ENCODE measurements at places on chromosomes 5 and 9.

- no peak for DNase-seq
Observed at GRCh38 chr5:76859591-76860247, 9.9 kb downstream of the S100Z start.

GRCh38 chr5:124651663-124652513 is 94.6 kb downstream of the ZNF608 start:
- peak; percentile 88 for DNase-seq

- peak; percentile 90 for DNase-seq
Observed at GRCh38 chr5:177494346-177495195, 2.8 kb downstream of the PDLIM7 start.

- peak; percentile 5 for DNase-seq
Observed at GRCh38 chr5:10825897-10826644, 65.0 kb upstream of the DAP start.

- no peak for DNase-seq
Observed at GRCh38 chr5:59430066-59430685, 463.4 kb downstream of the PDE4D start.

DNA sequence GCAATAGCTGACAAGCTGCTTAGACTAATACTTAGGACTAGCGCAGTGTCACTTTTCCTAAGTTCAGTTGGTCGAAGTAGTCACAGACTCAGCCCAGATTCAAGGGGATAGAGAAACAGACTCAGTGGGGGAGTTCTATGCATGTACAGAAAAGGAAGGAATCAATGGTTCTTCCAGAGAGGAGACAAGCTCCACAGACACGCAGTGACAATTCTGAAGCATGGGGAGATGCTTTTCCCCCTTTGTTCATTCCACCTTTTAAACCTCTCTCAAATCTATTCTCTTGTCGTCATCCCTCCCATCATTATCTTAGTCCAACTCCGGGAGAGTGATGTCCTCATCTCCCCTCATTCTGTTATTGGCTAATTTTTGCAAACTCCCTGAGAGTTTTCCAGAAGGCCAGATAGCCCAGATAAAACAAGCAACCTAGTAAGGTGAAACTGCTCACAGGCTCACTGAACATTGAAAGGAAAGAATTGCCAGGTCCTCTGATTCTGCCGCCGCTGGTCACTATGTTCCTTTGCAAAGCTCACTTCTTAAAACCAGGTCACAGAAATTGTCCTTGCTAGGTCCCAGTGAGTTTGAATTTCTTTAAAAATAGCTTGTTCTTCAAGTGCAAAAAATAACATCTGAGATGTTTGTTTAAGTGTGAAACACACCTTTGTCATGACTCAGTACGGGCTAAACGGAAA is 13.4 kb upstream of the STRBP start:
- DNase-seq: no peak

DNA sequence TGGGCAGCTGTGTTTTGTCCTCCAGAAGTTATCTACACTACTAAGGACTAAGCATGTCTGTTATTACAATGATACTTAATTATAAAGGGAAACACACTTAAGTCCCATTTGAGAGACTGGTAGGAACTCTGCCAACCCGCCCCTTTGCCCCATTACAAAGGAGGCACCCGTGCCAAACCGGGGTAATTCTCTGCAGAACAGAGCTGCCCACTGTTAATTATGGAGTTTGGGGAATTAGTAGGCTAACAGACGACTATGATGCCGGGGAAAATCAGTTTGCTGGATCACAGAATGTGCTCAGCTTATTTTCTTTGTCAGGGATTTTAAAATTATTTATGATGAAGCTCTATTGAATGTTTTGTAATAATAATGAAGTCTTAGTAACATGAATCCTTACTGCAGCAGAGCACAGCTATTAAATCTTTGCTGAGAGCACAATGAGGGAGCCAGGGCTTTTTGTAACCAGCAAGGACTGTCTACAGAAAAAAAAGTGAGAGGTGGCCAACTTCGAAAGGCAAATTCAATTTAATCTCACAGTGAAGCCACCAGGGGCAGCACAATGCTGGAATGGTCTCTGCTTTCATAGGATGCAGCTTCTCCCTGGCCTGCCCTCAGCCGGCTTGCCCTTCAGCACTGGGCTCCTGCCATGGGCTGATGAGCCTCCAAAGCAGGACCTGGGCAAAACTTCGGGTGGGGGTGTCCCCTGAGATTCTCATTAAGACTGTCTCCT is 134.5 kb downstream of the GNAQ start:
- DNase-seq: peak; percentile 20

DNA sequence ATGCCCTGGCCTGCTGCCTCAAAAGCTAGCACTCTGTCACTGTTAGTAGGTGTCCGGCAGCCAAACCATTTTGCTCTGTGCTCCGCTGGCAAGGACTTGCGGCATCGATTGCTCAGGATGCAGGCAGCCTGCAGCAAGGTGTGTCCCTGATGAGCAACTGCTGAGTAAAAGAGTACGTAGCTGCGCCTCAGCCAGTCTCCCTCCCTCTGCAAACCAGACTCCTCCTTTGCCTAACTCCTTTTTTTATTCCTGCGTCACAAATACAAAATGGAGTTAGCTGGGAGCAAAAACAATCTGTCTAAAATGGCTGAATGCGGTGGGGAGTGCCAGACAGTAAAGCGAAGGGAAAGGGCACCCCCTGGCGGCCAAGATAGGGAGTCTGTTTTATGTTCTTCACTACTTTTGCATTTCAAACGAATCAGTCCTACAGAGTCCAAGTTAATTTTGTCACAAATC is 61.1 kb downstream of the DIAPH1 start:
- DNase-seq: peak; percentile 92

DNA sequence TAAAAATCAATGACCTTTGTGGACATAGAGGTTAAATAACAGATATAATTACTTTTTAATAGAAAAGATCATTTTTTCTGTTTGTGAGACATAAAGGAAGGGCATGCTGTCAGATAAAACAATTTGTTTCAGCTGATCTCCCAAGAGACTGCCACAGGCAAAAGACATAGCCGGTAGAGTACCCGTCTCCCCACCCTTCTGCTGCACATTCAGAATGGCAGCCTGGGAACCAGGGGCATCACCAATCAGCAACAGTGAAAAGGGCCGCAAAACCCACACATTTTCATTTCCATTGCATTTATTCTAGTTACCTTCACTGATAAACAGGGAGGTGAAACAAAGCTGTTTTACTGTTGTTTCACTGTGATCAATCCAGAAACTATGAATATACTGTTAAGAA is 357.7 kb downstream of the ARRDC3 start:
- no peak for DNase-seq

- no peak for DNase-seq
Observed at GRCh38 chr9:5624655-5625054, 4.3 kb upstream of the RIC1 start.

- DNase-seq: no peak
Observed at GRCh38 chr5:56269216-56269927, 36.2 kb upstream of the ANKRD55 start.

- DNase-seq: peak; percentile 6
Observed at GRCh38 chr5:10885026-10885425, 124.0 kb upstream of the DAP start.

DNA sequence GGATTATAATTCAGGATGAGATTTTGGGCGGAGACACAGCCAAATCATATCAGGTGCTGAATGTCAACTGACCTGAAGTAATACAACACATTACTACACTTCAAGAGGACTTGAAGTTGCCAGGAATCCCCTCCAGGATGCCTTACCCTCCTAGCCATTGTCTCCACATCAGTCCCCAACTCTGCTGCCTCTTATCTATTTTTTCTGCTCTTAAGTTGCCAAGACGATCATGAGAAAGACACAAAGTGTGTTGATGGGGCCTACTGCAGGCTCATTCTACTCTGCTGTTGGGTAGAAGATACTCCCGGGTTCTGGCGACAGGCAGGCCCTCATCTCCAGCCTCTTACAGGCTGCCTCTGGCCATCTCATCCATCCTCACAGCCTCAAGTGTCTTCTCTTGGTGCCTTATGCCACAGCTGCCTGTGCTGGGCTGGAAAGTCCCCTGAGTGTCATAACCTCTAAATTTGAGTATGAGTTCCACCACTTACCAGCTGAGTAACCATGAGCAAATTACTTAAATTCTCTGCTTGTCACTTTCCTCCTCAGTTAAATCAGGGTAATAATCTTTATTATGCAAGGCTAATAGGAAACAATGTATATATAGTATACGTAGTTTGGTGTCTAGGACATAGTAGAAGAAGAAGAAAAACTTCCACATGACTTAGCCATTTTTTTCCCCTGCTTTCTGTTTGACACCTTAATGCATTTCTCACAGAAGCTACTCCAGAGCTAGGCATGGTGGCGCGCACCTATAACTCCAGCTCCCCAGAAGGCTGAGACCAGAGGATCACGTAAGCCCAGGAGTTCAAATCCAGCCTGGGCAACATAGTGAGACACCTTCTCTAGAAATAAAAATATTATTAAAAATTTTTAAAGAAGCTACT is 73.0 kb upstream of the SNX2 start:
- no peak for DNase-seq

DNA sequence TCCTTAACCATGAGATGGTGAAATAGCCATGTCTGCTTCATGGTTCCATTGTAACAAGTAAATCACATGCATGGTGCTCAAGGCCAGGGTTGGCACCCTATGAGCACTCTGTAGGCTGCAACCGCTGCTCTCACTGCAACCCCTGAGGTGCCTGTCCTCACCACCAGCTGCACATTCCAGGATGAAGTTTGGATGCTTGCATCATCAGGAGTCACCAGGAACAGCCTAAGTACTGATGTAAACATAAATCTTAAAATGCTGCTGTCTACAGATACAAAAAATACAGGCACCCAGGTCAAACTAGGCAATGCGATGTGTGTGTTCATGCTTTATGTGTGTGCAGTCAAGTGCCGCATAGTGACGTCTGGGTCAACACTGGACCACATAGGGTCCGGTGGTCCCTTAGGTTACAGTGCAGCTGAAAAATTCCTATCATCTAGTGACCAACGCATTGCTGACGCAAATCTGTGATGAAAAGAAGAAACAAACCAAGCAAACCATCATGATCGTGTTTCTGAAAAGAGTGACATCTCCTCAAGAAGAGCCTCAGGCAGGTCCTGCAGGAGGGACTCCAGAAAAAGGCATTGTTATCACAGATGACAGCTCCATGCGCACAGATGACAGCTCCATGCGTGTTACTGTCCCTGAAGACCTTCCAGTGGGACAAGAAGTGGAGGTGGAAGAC is 234.8 kb downstream of the AUH start:
- no peak for DNase-seq

GRCh38 chr9:134664446-134664845 is 22.8 kb downstream of the COL5A1 start:
- no peak for DNase-seq

- no peak for DNase-seq
Observed at GRCh38 chr9:124654431-124654830, 116.7 kb downstream of the NR6A1 start.

Measured in SJCRH30 (cell line).